ENCODE measurements at places on chromosomes 11 and 22.

DNA sequence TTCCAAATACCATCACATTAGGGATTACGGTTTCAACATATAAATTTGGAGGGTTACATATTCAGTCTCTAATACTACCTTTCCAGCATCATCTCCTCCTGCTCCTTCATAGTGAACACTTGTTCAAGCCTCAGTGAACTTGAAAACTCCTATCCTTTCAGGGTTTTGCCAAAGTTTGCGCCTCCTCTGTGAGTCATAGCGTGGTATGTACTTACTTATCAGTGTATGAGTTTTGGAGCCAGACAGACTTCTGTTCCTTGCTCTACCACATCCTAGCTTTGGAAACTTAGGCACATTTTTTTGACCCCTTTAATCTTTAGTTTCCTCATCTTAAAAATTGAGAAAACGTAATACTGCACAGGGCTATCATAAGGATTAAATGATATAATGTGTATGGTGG lies 160.1 kb upstream of the ZC3H12C start:
- no peaks in the 10 kb centered on the region for H3K36me3 ChIP-seq
- no peaks in the 10 kb centered on the region for H3K4me1 ChIP-seq
- no peak for DNase-seq
- no peaks in the 10 kb centered on the region for H3K27me3 ChIP-seq
- no peak overlapping the region for H3K4me3 ChIP-seq
- H3K27ac ChIP-seq = no peak overlapping the region

- peaks cover 42% of the 10 kb centered on the region for H3K4me1 ChIP-seq
- H3K36me3 ChIP-seq = no peaks in the 10 kb centered on the region
- H3K27ac ChIP-seq = peak overlapping the region; percentile 97
- peak overlapping the region; percentile 72 for H3K4me3 ChIP-seq
- DNase-seq = peak; percentile 42
Measured at GRCh38 chr11:46120346-46121300, 631 bp downstream of the PHF21A start.

DNA sequence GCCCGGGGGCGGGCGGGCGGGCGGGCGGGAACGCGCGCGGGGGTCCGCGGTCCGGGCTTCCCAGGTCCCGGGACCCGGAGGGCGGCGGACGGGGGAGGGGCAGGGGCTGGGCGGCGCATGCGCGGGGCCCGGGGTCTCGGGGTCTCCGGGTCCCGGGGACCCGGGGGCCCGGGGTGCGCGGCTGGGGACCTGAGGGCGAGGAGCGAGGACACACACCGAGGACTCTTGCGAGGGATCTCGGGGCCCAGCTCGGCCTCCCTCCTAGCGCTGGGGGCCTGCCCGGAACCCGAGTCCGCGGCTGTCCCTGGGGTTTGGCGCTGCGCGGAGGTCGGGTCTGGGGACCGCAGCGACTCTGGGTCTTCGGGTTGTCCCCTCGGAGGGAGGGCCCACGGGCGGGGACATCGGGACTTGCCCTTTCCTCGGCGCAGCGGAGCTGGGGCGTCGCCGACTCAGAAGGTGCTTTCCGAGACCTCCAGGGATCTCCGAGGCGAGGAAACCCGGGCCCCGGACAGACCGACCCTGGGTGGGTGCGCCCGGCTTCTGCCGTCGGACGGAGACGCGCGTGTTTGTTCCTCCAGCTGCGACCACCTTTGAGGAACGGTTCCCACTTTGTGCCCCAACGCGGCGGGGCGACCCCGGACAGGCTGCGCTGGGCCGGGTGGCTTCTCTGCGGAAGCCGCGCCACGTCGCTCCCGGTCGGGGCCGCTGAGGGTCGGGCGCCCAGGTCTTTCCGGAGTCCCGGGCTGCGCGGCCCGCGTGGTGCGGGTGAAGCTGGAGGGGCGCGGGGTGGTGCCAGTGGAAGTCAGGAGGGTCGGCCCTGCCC lies 540 bp downstream of the PPARA start:
- H3K36me3 ChIP-seq = no peaks in the 10 kb centered on the region
- peak overlapping the region; percentile 98 for H3K4me3 ChIP-seq
- no peaks in the 10 kb centered on the region for H3K27me3 ChIP-seq
- peaks cover 50% of the 10 kb centered on the region for H3K4me1 ChIP-seq
- H3K27ac ChIP-seq = peak overlapping the region; percentile 96

DNA sequence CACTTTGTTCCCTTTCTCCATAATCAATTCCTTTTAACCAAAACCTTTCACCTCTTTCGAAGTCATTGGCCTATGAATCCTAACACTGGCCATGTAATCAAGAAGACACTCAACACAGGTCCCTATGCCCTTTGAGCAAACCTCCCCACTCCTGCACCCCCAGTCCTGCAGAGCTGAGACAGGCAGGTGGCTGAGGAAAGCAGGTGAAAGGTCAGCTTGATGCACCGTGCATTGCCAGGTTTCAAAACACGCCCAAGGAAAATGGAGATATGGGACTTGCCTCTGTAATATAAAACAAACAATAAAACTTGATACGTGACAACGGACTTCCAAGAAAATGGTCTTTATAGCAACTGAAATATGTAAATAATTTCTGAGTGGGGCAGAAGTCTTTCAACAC lies 10.6 kb downstream of the CPT1A start:
- no peak overlapping the region for H3K27ac ChIP-seq
- no peak overlapping the region for H3K4me3 ChIP-seq
- peaks cover 74% of the 10 kb centered on the region for H3K4me1 ChIP-seq
- H3K27me3 ChIP-seq = no peaks in the 10 kb centered on the region
- DNase-seq = no peak

DNA sequence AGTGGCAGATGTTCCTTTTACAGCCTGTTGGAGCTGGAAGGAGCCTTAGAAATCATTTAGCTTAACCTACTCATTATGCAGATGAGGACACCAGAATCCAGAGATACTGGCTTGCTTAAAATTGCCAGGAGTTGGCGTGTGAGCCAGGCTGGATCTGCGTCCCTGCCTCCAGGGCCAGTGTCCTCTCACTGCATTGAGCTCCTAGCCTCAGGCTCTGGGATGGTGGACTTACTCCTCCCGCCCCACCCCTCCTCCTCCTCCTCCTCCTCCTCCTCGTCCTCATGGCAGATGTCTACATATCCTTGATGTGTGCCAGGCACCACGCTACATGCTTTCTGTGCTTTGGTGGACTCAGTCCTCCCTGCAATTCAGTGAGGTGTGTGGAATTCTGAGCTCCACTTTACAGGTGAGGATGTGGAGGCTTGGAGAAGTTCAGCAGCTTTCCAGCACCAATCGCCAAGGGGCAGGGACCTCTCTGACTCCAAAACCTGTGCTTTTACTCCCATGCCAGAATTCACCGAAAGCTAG lies 24.1 kb downstream of the ADAMTS15 start:
- H3K4me1 ChIP-seq = peaks cover 7% of the 10 kb centered on the region
- no peak overlapping the region for H3K4me3 ChIP-seq
- no peak overlapping the region for H3K27ac ChIP-seq
- no peaks in the 10 kb centered on the region for H3K36me3 ChIP-seq

- H3K36me3 ChIP-seq = no peaks in the 10 kb centered on the region
- DNase-seq = no peak
- H3K27ac ChIP-seq = no peak overlapping the region
- no peak overlapping the region for H3K4me3 ChIP-seq
Measured at GRCh38 chr11:117632306-117632705, 164.7 kb downstream of the DSCAML1 start.
